ENCODE measurements at places on chromosomes 1 and 21.

GRCh38 chr1:185735701-185736064, 1.5 kb downstream of the HMCN1 start:
- DNase-seq: no peak

GRCh38 chr1:44694863-44695478, 20.5 kb downstream of the ARMH1 start:
- no peak for DNase-seq

- DNase-seq: no peak
Observed at GRCh38 chr1:55781944-55782482, 566.8 kb upstream of the USP24 start.

- no peak for DNase-seq
Observed at GRCh38 chr1:35924838-35925237, 6.1 kb upstream of the AGO3 start.

DNA sequence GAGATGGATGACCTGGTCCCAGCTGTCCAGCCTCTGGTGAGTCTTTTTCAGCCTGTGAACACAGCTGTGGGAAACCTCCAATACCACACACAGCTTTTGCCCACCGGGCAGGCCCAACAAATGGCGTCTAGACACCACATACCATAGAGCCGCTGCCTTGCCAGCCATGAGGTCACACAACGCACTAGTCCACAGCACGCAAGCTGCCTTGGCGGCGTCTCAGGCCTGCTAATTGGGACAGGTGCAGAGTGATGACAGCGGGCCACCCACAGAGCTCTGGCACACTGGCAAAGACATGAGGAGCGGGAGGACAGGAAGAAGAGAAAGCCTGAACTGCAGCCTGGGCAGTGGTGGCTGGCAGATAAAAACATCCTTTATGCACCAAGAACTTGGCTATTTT, 125.5 kb downstream of the ADAMTS1 start:
- DNase-seq: peak; percentile 91

- DNase-seq: peak; percentile 65
Observed at GRCh38 chr21:44059710-44060109, 47.5 kb upstream of the PWP2 start.

DNA sequence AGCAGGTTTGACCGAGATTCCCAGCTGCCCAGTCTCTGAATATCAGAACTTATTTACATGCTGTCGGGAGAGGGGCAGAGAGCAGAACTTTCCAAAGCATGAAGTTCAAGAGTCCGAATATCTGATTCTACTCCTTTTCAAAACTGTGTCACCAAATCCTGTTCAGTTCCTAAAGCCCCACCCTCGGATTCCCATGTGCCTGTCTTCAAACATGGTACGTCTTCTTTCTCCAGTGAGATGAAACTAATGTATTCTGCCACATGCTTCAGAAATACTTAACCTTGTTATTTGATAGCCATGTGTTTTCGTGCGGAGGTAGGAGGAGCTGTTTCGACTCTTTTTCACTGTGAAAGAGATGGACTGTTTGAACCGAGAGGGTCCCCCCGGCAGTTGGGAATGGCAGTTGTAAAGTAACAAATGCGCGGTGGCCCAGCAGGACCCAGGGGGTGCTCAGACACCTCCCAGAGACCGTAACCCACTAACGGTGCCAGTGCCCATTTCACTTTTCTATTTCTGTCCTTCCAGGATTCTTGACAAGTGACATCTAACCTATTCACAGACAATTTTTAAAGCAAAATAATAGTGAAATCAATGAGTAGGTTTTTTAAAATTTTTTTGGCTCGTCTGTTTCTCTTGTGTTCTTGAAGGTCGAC, 67.2 kb downstream of the ZBTB18 start:
- DNase-seq: no peak

- DNase-seq: no peak
Observed at GRCh38 chr1:173532237-173532636, 55.1 kb downstream of the PRDX6 start.

- no peak for DNase-seq
Observed at GRCh38 chr1:211339631-211340041, 13.0 kb downstream of the TRAF5 start.

- DNase-seq: no peak
Observed at GRCh38 chr1:234072793-234073192, 168.3 kb downstream of the SLC35F3 start.

DNA sequence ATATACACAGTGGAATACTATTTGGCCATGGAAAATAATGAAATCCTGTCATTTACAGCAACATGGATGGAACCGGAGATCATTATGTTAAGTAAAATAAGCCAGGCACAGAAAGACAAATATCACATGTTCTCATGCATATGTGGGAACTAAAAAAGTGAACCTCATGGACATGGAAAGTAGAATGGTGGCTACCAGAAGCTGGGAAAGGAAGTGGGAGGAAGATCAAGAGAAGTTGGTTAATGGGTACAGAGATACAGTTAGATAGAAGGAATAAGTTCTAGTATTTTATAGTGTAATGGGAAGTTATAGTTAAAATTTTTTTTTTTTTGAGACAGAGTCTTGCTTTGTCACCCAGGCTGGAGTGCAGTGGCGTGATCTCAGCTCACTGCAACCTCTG, 34.8 kb upstream of the CREG1 start:
- DNase-seq: no peak

DNA sequence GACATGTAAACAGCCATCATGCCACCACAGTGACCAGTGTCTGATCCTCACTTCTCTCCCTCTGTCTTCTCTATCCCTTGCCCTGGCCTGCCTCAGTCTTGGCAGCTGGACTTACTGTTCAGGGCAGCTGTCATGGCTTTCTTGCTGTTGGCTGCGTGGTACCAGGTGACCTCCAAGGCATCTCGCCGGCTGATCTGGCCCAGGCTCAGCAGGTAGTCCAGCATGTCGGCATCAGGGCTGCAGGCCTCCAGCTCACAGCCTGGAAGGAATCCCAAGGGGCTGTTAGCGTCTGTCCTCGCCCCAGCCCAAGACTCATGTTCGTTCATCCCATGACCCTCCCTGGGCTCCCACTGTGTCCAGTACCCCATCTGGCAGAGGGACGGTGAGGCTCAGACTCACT, 3.6 kb downstream of the FAM151A start:
- no peak for DNase-seq

DNA sequence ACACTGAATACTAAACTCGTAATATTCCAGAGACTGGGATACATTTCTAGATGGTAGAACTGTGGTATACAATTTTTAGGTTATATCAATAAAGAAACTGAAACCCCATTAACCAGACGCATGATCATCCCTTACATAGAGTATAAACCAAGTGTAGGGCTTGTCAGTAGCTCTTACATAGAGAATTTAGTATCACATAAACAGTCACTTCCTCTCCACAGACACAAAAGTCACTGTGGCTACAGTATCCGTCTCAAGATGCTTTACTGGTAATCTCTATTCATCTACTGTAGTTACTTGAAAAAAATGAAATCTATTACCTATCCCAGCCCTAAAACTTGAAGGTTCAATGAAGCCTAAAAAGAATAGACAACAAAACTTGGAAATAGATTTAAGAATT, 252.3 kb upstream of the TMPRSS15 start:
- DNase-seq: no peak

DNA sequence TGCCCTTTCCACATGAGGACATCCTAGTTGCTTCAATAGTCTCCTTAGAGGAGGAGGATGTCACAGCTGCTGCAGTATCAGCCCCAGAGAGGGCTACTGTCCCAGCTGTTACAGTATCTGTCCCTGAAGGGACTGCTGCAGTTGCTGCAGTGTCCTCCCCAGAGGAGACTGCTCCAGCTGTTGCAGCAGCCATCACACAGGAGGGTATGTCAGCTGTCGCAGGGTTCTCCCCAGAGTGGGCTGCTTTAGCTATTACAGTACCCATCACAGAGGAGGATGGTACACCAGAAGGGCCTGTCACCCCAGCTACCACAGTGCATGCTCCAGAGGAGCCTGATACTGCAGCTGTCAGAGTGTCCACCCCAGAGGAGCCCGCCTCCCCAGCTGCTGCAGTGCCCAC, 78.5 kb upstream of the BMP8A start:
- no peak for DNase-seq

GRCh38 chr1:54501849-54502248, 46.2 kb upstream of the ACOT11 start:
- DNase-seq: no peak

DNA sequence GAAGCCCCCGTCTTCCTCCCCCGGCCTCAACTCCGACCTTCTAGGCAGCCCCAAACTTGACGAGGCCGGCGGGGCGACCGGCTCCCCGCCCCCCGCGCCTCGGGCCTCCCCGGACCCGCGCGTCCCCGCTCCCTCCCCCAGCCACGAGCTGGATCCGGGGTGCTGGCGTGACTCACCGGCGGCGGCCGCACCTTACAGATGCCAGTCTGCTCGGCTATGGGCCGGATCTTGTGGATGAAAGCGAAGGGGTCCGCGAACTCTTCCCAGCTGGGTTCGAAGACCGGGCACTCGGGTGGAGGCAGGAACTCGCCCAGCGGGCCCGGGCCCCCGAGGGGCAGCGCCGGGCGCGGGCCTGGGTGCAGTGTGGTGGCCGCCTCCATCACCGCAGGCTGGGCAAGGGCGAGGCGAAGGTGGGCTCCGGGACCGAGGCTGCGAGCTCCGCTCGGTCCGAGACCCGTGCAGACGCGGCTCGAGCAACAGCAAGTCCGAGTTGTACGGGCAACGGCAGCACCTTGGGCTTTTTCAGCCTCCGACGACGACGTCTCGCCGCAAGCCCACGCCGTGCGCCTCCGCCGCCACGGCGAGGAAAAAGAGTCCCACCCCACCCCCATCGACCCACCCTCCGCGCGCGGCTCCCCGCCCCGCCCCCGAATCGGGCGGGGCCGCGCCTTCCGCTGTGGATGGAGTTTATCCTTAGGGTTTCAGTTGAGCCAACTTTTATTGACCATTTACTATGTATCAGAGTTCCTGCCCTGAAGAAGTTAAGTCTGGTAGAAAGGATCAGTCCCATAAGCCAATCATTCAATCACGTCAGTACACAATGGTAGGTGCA, at the start of gene KDM5B:
Gene KDM5B, minus strand, starts transcription at position 496 of the 832 bp plus-strand sequence. Its CDS starts 116 bp downstream, at position 380.
- DNase-seq: peak; percentile 36

DNA sequence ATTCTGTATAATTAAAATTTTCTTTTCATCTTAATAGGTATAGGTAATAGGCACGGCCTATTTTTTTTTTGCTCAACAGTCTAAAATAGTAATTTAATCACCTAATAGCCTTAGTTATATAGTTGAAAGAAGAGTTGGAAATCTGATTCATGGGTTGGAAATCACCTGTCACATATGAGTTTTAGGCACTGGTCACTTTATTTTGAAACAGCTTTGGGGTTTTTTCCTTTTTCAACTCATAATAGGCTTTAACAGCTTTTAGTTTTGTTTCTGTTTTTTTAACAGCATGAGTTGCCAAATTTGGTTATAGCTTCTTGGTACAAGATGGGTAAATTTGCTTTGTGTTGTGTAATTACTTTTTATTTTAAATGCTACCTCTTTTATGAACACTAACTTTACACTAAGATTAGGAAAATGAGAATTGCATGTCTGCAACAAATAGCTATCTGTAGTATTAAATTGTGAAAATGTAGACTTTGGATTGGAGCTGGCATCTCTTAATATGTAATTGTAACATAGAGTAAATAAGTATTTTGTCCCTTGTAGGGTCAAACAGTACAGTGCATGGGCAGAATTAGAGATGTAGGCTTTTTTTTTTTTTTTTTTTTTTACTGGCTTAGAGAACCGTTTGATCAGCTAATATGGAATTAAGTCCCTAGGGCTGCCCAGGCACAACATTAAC, 109.8 kb downstream of the OSBPL9 start:
- DNase-seq: no peak

DNA sequence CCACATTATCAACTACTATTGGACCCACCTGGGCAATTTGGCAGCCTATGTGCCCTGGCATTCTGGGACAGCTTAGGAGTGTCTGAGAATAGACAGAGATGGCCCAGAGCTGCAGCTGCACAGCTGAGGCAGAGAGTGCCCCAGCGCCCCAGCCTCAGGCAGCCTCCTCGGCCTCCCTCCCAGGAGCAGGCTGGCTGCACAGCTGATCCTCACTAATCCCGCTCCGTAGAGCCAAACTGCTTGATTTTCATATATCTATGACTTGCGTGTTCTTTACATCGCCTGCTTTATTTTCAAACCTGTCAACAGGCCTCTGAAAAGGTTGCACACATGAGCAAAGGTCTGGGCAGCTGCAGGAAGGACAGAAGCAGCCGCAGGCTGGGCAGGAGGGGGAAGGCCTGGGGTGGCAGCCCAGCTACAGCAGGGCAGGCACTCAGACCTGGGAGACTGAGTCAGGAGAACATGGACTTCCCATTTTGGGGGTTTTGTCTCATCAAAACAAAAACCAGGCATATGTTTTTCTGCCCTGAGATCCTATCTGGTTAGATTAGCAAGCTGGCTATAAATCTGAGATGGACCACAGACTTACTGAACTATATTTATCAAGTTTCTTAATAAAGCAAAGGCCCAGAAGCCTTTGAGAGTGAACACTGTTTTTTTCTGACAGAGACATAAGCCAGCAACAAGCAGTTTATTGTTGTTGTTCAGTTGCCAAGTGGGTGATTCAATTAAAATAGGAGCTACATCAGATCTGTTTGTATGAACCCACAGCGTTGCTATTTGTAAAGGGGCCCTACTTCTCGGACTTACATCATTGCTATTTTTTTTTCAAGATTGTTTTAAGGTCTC, 301.8 kb upstream of the DUSP10 start:
- no peak for DNase-seq

GRCh38 chr1:37704966-37705365, 12.7 kb downstream of the CDCA8 start:
- DNase-seq: no peak

DNA sequence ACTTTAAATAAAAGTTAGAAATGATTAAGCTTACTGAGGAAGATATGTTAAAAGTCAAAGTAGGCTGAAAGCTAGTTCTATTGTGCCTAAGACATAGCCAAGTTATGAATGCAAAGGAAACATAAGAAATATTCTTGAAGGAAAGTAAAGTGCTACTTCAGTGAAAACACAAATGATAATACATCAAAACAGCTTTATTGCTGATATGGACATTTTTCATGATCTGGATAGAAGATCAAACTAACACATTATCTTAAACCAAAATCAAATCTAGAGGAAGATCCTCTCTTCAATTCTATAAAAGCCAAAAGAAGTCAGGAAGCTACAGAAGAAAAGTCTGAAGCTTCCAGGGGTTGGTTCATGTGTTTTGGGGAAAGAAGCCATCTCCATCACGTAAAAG, 545.9 kb downstream of the COL11A1 start:
- no peak for DNase-seq

- no peak for DNase-seq
Observed at GRCh38 chr1:66478116-66478515, 55.8 kb upstream of the SGIP1 start.

- DNase-seq: no peak
Observed at GRCh38 chr1:202124142-202124541, 1.4 kb downstream of the GPR37L1 start.

DNA sequence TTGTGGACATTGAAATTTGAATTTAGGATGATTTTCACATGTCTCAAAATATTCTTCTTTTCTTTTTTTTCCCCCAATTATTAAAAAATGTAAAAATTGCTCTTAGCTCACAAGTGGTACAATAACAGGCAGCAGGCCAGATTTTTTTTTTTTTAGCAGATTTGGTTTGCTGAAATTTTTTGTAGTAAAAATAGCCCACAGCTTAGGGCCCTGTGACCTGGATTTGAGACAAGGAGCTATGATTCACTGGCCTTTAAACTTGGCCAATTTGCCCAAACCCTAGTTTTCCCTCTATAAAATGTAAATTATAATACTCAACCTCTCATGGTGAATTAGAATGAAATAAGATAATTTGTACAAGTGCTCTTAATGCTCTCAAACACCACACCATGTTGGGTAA, 253.8 kb downstream of the DYRK1A start:
- DNase-seq: no peak

All from COR-L47 (cell line).